ENCODE measurements at places on chromosomes 4 and X.

DNA sequence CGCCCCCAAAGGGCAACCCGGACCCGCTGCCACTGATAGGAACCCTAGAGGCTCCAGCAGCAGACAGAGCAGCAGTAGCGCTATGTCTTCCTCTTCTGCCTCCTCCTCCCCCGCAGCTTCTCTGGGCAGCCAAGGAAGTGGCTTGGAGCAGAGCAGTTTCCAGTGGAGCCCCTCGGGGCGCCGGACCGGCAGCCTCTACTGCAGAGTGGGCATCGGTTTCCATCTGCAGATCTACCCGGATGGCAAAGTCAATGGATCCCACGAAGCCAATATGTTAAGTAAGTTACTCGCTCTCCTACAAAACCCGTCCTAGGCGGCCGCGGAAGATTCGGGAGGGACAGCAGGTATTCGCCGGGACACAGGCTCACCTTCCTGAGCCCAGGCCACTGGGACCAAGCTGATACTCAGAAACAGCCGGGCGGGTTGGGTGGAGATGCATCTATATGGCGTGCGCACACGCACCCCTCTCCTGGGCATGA is 477 bp downstream of the FGF5 start:
- peak; percentile 6 for DNase-seq

GRCh38 chr4:168485156-168485910 is 5.0 kb upstream of the DDX60L start:
- no peak for DNase-seq

- DNase-seq = no peak
Observed at GRCh38 chr4:751676-752075, 46.0 kb downstream of the PCGF3 start.

DNA sequence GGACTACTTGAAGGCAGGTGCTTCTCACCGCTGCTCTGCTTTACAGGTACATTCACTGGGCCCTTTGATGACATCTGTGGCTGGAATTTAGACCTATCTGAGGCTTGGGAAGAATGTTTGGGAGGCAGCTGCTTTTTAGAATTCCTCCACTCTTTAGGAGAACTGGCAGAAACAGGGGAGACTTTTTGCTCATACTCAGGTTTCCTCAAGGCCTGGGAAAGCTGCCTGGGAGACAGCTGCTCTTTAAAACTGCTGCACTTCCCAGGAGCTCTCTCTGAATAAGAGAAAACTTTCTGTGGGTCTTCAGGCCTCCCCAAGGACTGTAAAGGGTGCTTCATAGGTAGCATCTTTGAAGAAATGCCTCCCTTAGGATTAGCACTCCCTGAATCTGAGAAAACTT is 14.3 kb downstream of the CT47C1 start:
- DNase-seq = peak; percentile 11

DNA sequence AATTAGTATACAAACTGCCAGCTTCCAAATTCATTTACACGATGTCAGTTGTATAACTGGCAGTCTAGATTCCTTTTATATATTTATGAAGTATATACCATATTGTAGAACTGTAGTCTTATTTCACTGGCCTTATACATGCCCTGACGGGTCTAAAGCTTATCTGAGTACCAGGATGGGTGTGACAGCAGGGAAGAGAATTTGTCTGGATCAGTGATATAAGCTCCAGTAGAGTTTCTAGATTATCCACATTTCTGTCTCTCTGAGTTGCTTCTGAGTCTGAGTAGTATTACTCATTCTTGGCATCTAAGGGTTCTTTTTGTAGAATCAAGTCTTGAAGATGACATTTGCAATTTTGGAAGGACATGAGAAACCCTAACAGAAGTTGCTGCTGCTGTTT is 101.3 kb downstream of the RPA4 start:
- no peak for DNase-seq

GRCh38 chrX:130676861-130677260 is 226.1 kb downstream of the ENOX2 start:
- no peak for DNase-seq

DNA sequence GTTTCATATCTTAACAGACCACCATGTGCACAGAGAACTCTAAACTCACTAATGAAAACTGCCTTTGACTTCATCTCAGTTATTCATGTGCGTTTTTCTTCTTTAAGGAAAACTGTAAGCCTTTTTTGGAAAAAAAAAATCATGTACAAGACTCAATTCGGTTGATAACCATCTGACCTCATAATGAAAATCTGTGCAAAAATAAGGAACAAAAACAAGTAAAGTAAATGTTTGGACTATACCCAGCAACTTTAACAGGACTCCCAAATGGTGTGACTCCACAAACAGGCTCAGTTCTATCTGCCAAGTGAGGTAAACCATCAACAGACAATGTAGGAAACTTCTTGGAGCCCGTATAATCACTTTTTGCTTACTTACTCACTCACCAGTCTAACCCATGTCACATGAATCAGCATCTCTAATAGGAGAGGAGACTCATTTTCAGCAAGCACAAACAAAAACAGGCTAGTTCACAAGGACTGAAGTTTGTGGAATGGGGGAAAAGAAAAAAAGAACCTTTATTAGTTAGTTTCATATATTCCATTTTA is 9.3 kb downstream of the APOO start:
- DNase-seq = no peak

DNA sequence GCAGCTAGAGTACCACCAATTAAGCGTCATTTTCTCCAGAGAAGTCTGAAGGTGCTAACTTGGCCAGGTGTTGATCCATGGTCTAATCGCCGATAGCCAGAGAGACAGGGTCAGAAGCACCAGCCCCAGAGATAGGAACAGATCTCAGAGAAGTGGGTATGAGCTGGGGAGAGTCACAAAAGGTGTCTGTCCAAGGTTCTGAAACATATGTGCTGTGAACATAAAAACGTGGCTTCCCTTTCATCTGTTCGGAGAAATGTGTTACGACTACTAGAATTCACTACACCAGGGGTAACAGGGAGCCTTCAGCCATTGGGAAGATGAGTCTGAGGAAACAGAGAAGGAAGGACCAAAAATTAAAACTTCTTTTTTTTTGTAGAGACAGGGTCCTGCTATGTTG is 91.3 kb downstream of the FBXL5 start:
- DNase-seq = no peak

DNA sequence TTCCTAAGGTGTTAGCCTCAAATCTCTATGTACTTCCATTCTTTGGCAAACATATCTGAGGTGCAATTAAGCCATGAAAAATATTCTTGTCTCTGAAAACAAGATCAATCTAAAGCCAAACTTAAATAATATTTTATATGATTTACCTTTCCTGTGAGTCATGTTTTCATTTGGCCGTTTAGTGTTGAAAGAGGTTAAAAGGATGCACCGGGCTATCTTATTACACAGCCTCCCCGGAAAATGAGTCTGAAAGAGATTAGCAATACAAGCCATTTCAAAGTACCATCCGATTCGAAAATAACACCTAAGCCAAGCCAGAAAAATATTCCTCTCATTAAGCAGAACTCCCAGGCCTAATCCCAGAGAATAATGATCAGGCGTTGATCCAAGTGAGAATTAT is 161.5 kb upstream of the EPHA5 start:
- DNase-seq = no peak

- DNase-seq = no peak
Observed at GRCh38 chrX:11267425-11267824, 25.8 kb upstream of the AMELX start.

DNA sequence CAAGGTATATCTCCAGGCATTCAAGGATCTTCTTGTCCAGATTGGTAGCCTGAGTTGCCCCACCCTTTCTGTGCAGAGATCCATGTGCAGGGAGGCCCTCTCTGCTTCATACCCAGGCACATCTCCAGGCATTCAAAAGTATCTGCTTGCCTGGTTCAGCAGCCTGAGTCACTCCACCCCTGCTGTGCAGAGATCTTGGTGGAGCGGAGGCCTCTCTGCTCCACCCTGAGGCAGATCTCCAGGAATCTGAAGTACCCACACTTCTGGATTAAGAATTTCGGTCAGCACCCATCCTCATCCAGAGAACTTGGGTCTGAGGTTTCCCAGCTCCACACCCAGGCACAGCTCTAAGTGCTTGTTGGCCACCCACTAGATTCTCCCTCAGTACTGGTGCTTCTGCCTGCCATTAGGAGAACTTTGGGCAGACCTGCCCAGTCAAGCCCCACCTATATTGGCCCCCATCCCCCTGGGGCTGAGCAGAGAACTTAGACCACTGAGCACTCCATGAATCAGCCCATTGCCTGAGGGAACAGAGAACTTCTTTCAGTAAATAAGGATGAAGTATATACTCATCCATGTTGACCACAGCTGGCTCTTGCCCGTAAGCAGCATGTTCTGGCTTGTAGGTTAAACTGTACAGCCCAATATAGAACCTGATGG is 199.5 kb upstream of the ZCCHC13 start:
- DNase-seq = no peak

DNA sequence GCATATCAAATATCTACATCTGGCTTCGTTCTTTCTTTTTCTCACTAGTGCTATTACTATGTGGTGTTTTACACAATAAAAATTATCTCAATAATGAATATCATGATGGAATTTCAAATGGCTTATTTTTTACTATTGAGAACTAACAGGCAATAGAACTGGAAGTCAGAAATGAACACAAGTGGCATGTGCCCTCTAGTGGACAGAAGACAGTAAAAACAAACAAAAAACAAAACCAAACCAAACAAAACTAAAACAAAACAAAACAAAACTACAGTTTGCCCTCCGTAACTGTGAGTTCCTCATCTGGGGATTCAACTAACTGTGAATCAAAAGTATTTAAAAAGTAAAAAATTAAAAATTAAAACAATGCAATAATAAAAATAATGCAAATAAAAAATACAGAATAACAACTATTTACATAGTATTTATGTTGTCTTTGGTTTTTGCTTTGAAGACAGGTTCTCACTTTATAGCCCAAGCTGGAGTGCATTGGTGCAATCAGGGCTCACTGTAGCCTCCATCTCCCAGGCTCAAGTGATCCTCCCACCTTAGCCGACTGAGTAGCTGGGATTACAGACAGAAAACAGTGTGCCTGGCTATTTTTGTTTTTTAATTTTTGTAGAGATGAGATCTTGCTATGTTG is 195.6 kb upstream of the TACR3 start:
- peak; percentile 15 for DNase-seq

- no peak for DNase-seq
Observed at GRCh38 chrX:700936-701335, 70.3 kb downstream of the SHOX start.

GRCh38 chrX:119150163-119151050 is 22.8 kb upstream of the KIAA1210 start:
- no peak for DNase-seq

GRCh38 chrX:80512924-80513323 is 92.7 kb downstream of the TENT5D start:
- DNase-seq = no peak

DNA sequence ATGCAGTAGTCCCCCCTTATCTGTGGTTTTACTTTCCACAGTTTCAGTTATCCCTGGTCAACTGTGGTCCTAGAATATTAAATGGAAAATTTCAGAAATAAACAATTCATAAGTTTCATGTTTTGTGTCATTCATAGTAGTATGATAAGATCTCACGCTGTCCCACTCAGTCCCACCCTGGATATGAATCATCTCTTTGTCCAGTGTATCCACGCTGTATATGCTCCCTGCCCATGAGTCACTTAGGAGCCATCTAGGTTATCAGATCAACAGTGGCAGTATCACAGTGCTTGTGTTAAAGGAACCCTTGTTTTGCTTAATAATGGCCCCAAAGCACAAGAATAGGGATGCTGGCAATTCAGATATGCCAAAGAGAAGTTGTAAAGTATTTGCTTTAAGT is 16.2 kb upstream of the SYTL4 start:
- no peak for DNase-seq

GRCh38 chr4:105140684-105141490 is 5.8 kb upstream of the TET2 start:
- DNase-seq = peak; percentile 45

GRCh38 chr4:38021751-38022150 is 61.6 kb downstream of the PTTG2 start:
- no peak for DNase-seq

DNA sequence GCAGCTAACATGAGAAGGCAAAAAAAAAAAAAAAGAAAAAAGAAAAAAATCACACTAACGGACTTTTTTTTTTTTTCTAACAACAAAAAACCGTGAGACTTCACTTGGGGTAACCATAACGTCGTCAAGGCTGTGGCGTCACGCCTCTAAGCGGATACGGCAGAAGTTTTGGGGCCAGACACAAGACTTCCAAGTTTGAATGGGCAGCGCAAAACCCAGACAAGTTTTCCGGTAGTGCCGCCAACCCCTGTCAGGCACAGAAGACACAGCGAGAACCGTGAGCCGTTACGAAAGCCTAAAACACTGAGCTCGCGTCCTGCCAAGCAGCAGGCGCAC is 556 bp upstream of the SMARCA5 start:
- no peak for DNase-seq

- no peak for DNase-seq
Observed at GRCh38 chr4:99625369-99625768, 32.3 kb downstream of the C4orf54 start.

DNA sequence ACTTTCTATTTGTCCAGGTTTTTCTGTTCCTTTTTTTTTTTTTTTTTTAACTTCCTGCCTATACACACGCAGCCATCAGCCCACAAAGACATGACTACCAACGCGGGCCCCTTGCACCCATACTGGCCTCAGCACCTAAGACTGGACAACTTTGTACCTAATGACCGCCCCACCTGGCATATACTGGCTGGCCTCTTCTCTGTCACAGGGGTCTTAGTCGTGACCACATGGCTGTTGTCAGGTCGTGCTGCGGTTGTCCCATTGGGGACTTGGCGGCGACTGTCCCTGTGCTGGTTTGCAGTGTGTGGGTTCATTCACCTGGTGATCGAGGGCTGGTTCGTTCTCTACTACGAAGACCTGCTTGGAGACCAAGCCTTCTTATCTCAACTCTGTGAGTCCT is 2.1 kb downstream of the EBP start:
- no peak for DNase-seq

DNA sequence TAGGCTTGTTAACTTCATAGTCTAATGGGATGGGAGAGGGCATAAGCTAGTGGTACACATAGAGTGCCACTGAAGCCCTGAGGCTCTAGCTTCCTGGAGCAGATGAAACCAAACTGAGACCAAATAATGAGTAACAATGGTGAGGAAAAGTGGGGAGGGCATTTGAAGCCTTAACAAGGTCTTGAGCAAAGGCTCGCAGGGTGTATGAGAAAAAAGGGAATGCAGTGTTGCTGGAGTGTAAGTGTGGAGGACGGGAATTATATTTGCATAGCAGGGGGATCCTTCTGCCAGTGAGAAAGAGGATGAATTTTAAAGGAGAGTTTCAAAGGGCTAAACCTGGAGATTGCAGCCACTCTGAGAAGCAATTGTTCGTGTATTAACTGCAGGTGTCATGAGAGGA is 263.1 kb downstream of the ANK2 start:
- DNase-seq = no peak

GRCh38 chr4:84965553-84966381 is 723 bp downstream of the WDFY3 start:
- DNase-seq = peak; percentile 41

GRCh38 chr4:184583738-184584502 is 65.3 kb downstream of the CASP3 start:
- no peak for DNase-seq
